ENCODE measurements at places on chromosomes 12 and 14. TPM values are rescaled to one million over a fixed set of nuclear protein-coding genes. Genes with fewer than 3 reads are reported as not detected.
A peak's percentile ranks its signal among the peaks of the same experiment; 100 is the strongest.

GRCh38 chr14:104433401-104434213 is 146.0 kb upstream of the C14orf180 start:
- DNase-seq, result no peak

DNA sequence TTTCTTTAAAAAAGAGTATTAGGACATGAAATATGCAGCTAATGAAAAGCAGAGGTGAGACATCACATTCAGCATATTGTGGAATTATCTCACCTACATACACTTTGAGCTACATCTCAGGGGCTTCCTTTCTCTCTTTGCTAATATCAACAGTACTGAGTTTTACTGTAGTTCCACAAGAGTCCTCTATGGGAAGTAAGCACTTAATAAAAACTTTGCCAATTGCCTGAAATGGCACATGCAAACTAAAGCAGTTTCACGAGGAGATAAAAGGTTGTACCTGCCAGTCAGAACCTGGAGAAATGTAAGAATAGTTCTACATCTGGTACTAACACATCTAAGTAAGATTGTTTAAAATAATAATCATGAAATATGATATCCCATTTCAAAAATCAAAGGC is 73.5 kb upstream of the GPHB5 start:
- DNase-seq, result peak; percentile 21

DNA sequence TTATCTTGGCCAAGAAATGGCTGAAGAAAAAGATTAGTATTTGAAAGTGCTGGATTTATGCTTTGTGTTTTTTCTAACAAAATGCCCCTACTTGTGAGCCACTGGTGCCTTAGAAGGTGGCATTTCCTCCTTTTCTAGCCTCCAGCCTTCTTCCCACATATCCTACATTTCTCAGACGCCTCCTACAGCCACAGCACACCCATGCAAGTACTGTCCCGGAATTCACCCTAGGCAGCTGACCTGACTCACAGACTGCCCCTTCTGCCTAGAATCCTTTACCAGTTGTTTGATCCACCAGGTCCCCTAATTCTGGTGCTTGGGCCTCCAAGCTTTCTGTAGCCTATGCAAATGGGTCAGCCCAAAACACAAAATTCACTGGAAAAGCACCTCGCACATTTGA is 166.0 kb downstream of the FOXN3 start:
- no peak for DNase-seq

DNA sequence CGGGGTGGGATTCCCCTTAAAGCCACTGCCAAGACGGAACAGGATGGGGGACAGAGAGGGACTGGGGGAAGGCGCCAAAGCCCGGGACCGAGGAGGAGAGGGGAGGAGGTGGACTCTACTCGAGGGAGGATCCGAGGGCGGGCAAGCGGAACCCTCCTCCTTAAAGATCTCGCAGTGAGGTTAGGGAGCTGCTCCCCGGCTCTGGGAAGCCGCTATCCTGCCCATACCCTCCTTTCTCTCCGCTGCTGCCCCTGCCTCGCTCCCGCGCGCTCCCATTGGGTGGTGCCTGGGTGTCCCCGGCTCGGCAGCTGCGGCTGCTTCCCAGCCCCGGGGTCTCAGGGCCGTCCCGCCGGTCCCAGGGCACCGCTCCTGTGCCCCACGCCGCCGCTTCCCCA is 16.4 kb downstream of the KRT18 start:
- no peak for DNase-seq

The TAS2R9 gene
- not detected for total RNA-seq

The CLEC6A gene
- 0.29 TPM for total RNA-seq

The BIN2 gene
- not detected for total RNA-seq

The PITPNM2 gene
- total RNA-seq, result 1.7 TPM

Measured in SK-MEL-5 (cell line).